ENCODE measurements at places on chromosomes 1 and 21.

- no peak for DNase-seq
Observed at GRCh38 chr1:182428043-182428442, 21.9 kb upstream of the RGSL1 start.

GRCh38 chr1:180962178-180962577, 49.5 kb downstream of the KIAA1614 start:
- no peak for DNase-seq

DNA sequence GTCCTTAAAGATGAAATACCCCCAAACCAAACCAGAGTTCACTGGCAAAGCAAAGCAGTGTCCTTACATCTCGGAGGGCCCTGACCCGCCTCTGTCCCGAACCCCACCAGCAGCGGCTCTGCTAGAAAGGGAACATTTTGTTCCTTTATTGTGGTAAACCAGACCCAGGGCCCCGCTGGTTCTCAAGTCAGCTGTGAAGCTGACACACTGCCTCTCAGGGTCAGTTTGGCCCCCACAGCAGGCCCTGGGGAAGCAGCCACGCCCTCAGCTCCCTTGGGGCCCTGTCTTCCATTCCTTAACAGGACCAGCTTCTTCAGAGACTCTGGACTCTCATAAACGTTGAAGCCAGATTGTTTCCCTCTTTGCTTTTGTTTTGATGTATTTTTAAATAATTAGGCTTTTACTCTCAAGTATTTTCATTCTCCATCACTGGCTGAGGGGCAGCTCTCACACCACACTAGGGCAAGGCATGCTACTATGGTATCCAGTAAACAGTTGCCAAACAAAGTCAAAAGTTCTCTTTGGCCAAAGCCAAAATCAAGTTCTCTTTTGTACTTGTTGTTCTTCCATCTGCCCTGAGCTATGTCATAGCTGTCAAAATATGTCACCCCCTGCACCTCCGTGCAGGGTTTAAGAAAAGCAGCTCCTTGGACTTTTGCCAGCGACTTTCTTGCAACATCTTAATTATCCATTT, 61.1 kb upstream of the ANGPTL1 start:
- DNase-seq: no peak

DNA sequence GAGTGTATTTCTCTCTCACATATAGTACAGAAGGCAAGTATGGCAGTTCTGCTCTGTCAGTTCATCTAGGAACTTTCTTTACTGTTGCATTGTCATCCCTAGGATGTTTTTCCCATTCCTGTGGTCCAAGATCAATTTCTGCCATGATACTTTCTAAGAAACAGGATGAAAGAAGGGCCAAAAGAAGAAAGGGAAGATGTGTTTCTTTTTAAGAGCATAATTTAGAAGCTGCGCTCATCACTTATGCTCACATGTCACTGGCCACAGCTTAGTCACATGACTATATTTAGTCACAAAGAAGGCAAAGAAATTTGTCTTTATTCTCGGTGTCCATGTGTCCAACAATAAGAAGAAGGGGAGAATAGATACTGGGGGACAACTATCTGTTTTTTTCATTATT, 7.0 kb upstream of the MAST2 start:
- no peak for DNase-seq

Measured in ecto neural progenitor cell (in vitro differentiated cells).